ENCODE measurements at places on chromosomes 7 and 10.

GRCh38 chr7:68009716-68010115 is 1013.1 kb downstream of the TYW1 start:
- DNase-seq = no peak

DNA sequence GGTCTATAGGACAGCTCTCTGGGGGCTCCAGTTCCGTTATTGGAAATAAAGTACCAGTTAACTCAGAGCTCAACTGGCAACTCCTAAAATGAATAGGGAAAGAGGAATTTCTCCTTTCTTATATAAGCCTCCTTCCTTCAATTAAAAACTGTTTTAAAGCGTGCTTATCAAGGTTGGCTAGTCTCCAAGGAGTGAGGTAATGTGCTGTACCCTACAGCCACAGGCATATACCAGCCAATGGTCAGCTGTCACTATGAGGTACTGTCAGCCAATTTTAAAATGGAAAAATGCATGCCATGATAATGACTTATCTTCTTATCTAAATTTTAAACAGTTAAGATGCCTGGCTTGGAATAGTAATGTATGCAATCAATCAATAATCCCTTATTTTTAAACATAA is 76.2 kb downstream of the PLCE1 start:
- DNase-seq = peak; percentile 73

GRCh38 chr10:103709341-103709920 is 145.9 kb downstream of the SH3PXD2A start:
- no peak for DNase-seq

- DNase-seq = no peak
These were observed 112.5 kb upstream of the GHITM start for GRCh38 chr10:84026821-84027257.

DNA sequence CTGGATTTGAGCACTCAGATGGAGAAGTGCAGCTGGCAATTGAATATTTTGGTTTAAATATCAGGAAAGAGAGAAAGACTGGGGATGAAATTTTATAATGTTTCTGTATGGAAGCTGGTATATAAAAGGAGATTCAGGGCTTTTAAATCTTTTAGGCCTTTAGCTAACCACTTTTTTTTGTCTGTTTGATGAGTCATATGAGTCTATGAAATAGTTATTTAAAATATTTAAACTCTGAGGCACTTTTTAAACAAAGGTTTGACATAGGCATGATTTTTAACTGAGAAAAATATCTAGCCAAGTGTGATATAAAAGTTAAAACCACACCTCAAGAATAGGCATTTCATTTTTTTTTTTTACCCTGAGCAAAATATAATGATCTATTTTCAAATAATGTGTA is 944.3 kb downstream of the GATA3 start:
- no peak for DNase-seq

- DNase-seq = no peak
These were observed 26.1 kb downstream of the PRSS58 start for GRCh38 chr7:142231716-142232115.

DNA sequence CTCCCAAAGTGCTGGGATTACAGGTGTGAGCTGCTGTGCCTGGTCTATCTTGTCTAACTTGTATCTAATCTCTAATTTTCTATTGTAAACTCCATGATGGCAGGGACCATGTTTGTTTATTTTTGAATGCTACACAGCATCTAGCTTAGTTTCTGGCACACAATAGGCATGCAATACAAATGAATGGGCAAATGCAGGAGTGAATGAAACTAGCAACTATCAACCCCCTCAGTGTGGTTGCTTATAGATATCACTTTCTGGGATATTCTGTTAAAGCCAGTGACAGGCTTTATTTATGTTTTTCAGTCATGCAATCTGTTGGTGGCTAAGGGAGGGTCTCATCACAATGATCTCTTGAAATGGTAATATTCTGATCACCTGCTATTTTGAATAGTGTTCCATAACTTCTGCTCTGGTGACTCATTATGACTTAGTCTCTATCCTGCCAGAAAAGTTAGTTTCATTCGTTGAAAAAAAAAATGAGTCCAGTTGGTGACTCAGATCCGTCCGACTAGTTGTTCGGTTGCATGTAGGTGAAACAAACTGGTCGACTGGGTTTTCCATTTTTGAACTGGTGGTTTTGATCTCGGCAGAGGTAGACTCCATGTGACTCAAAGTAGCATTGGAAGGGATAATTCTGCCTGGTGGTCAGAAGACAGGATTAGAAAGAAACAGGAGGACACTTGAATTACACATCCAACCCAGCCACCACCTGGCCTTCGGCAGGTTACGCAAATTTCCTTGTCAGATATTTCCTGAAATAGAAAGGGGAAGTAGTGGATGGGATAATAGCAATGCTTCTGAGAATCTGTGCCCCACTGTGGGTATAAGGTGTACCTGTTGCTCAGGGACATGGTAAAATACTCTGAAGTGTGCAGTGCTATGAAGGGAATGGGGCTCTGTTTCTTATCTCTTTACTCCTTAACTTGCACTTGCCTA is 76.8 kb downstream of the GATA3 start:
- DNase-seq = no peak

GRCh38 chr10:29688230-29688661 is 53.5 kb upstream of the SVIL start:
- DNase-seq = peak; percentile 66

- no peak for DNase-seq
These were observed 739.4 kb upstream of the IGFBP3 start for GRCh38 chr7:46660402-46660980.

- no peak for DNase-seq
These were observed 884 bp downstream of the RINT1 start for GRCh38 chr7:105532709-105533460.

GRCh38 chr10:44696496-44696895 is 214.6 kb upstream of the TMEM72 start:
- DNase-seq = peak; percentile 38

DNA sequence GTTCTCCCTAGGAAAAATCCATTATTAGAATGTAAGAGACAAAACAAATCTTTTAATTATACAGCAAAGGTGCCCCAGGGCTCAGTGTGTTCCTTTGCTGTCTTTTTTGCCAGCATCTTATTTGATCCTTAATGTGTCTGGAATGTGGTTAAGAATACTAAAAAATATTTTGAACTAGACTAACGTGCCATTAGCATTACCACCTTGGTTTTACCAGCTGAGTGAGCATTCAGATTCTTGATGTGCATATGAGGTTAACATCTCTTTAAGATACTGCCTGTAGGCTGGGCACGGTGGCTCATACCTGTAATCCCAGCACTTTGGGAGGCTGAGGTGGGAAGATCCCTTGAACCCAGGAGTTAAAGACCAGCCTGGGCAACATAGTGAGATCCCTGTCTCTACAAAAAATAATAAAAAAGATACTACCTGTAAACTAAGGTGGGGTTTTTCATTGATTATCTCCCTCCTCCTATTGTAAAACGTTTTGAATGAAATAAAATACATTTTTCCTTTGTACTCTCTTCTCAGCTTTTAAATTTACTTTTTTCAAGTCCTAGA is 96.6 kb downstream of the CCNY start:
- no peak for DNase-seq

GRCh38 chr10:60130130-60130579 is 223.8 kb upstream of the CCDC6 start:
- DNase-seq = no peak

GRCh38 chr10:32059472-32059871 is 3.2 kb upstream of the KIF5B start:
- no peak for DNase-seq

GRCh38 chr7:34073676-34074075 is 168.3 kb downstream of the BMPER start:
- peak; percentile 78 for DNase-seq

DNA sequence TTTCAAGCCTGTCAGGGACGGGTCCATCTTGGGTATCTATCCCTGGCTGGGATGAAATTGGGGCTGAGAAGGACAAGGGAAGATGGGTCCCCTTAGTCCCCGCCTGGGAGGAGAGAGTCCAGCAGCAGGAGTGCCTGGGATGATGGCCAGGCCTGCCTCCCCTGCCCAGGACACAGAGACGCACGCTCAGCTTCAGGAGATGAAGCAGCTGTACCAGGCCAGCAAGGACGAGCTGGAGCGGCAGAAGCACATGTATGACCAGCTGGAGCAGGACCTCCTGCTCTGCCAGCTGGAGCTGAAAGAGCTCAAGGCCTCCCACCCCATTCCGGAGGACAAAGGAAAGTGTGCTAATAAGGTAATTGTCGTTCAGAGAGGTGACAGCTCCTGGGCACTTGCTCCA is 15.4 kb downstream of the CCDC136 start:
- no peak for DNase-seq

GRCh38 chr10:101284744-101285463 is 55.6 kb upstream of the LBX1 start:
- DNase-seq = no peak

- no peak for DNase-seq
These were observed 5.6 kb downstream of the DENND11 start for GRCh38 chr7:141696348-141696747.

DNA sequence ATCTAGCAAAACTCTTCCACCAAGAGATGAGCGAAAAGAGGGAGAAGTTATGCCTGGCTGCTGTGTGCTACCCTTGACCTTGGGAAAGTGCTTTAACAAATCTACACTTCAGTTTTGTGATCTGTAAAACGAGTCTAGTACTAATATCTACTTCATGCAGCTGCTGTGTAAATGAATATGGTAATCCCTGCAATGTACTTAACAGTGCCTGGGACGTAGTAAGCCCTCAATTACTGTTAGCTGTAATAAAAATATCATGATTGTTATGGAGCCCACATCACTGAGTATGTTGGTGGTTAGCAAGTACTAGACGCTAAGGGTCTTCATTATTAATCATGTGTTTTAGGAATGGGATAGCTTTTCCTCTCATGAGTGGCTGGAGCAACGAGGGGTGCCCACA is 80.5 kb downstream of the LYZL1 start:
- no peak for DNase-seq

DNA sequence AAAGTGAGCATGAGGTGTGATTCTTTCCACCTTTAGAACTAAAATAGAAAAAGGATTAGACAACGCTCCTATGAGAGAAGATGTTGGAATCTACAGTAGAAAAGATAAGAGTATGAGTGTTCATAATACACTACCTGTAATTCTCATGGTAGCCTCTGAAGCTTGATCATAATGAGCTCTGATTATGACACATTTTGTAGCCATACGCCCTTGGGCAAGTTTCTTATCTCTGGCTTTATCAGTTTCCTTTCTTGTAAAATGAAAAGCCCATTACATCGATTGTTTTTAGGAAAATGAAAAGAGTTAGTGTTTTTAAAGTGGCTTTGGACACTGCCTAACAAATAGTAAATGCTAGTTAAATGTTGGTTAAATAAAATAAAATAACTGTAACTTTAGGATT is 22.4 kb upstream of the PRSS58 start:
- DNase-seq = no peak

GRCh38 chr10:86261941-86262687 is 104.5 kb downstream of the GRID1 start:
- peak; percentile 6 for DNase-seq

DNA sequence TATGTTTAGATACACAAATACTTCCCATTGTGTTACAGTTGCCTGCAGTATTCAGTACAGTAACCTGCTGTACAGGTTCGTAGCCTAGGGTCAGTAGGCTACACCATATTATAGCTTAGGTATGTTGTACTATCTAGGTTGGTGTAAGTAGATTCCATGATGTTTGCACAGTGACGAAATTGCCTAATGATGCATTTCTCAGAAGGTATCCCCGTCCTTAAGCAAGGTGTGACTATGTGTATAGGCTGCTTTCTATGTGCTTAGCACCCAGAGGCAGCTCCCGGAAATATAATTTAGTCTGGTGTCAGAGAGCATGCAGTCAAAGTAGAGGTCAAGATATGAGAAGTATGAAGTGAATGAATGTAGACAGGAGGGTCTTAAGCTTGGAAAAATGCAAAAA is 9.8 kb downstream of the MAPK8 start:
- DNase-seq = no peak

DNA sequence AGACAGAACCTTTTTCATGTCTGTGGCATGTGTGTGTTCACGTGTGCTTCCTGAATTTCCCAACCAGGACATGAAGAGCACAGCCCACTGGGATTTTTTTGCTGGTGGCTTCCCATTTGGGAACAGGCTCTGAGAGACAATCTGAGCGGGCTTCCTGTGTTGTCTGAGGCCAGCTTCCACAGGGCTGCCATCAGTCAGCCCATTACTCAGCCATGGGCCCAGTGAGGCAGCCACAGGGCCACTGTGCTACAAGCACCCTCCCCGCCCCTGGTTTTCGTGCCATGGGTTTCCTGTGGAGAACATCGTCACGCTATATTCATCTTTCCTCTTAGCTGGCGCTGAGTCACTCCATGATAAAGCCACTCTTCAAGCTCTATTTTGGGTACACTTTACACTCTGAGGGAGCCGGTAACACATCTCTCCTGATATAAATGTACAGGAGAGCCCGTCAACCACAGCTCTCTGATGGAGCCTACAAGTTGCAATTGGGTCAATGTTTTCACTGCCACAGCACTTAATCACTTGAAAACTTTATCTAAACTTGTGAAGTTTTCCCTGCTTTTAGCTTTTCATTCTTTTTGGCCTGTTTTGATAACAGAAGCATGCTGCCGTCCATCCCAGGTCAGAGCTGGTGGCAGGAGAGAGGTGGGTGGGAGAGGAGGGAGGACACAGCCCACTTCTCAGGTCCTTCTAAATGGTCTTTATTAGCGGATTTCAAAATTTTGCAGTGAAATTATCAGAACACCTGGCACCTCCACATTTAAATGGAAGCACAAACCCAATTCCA is 96.9 kb downstream of the HIPK2 start:
- DNase-seq = no peak

- peak; percentile 76 for DNase-seq
These were observed 621 bp upstream of the FAM13C start for GRCh38 chr10:59362959-59363381.

DNA sequence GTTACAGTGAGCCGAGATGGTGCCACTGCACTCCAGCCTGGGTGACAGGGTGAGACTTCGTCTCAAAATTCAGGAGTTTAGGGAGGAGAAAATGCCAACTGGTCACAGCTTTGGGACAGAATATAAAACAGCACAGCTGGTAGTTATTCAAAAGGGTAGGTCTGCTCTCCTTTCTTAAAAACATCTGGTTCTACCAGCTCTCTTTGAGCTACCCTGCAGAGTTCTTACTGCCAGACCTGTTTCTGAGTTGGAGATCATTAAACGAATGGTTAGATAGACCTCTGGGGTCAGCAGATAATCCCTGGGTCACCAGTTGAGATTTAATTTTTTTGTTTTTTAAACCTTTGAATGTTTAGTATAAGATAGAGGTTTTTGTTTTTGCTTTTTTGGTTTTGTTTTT is 52.6 kb downstream of the MCU start:
- no peak for DNase-seq
